ENCODE measurements at places on chromosomes 13 and 19.

DNA sequence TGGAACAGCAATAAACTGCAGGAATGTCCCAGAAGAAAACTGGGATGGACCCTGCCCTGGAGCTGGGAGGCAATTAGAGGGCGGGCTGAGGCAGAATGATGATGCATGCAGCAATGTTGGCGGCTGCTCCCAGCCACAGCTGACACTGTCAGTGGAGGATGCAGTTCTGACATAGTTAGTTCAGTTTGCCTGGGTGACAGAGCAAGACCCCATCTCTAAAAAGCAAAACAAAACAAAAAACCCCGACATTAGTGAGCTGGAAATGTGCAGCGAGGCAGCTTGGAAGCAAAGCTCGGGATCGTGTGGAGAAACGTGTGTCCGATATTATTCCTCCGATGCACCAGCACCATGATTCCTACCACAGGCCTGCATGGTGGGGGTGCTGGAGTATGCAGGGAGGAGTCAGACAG is 110.1 kb upstream of the UQCRFS1 start:
- DNase-seq, result no peak

GRCh38 chr19:34134190-34135053 is 37.9 kb upstream of the LSM14A start:
- DNase-seq, result peak; percentile 59

DNA sequence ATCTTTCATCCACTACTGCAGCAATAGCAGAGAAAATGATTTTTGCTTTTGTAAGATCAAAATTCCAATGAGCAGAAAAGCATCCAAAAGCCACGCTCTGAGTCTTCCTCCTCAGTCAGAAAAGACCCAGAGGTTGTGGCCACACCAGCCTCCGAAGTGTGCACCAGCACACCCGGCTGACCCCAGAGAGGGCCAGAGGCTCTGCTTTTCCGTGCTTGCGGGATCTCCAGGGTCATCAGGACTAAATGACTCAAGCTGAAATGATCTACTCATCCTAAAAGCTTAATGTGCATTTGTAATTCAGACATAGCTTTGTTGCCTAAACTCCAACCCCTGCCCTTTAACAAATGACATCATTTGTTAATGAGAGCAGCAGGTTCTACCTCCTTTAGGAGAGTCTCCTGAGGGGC is 16.5 kb downstream of the RXFP2 start:
- DNase-seq, result no peak

GRCh38 chr13:75881109-75881775 is 245.1 kb downstream of the LMO7 start:
- DNase-seq, result no peak

GRCh38 chr13:33183431-33184111 is 102.0 kb downstream of the STARD13 start:
- no peak for DNase-seq

GRCh38 chr13:33682020-33682564 is 135.9 kb upstream of the RFC3 start:
- no peak for DNase-seq

GRCh38 chr13:51057906-51058305 is 53.2 kb downstream of the C13orf42 start:
- no peak for DNase-seq

DNA sequence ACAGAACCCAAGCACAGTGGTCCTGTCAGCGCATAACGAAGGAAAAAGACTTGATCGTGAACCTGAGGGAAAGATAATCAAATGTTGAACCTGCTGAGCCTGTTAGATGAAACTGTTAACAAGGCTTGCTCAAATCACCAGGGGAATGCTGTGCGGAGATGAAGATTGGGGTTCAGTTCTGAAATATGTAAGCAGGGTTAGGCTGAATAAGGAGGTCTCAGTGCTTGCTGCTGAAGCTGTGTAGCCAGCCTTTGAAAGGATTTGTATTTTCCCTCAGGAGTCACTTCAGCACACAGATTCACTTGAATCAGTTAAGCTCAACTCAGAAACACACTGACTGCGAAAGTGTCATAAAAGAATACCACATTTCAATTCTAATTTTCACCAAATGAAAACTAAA is 793.5 kb downstream of the OLFM4 start:
- DNase-seq, result no peak

DNA sequence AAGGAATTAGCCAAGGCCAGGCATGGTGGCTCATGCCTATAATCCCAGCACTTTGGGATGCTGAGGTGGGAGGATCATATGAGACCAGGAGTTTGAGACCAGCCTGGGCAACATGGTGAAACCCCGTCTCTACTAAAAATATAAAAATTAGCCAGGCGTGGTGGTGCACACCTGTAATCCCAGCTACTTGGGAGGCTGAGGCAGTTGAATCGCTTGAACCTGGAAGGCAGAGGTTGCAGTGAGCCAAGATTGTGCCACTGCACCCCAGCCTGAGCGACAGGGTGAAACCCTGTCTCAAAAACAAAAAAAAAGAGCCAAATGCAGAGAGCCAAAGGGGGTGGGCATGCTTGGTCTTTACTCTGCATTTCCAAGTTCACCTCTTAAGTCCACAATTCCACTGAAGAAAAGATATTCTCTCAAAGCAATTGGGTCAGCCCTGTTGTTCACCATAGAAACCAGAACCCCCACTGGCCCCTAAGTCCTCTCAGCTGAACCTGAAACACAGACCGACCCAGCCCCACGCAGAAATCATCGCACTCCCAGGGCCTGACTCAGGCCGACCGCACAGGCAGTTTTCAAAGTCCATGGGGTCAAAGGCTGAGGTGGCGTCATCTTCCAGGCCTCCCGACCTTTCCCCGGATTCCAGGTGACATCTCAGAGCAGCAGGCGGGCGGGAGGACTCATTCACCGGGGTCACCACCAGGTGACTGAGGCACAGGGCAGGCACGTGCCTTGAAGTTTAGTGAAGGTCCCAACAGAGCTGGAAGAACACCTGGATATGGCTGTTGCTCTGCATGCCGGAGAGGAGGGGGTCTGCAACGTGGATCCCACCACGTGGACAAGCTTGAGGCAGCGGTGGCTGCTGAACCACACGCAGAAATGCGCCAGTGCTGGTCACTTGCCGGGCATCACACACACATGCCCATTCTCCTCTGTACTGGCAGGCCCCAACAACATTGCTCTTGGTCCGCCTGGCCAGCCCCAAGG is 33.1 kb downstream of the SLC25A42 start:
- no peak for DNase-seq

DNA sequence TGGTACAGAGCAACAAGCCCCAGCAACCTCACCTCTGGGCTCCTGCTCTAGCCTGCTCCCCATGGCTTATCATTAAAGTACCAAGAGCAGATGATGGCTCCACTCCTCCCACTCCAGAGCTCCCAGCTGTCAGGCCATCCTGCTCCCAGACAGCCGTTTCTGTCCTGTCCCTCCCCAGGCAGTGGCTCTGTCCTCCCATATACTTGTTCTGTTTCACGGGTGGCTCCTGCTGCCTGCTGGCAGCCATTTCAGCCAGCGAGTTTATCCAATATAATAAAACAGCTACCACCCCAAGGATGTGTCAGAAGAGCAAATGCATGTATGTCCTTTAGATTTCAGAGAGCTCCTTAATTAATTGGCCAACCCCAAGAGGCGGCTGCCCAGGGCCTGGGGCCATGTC is 79.4 kb upstream of the VSTM2B start:
- DNase-seq, result no peak

DNA sequence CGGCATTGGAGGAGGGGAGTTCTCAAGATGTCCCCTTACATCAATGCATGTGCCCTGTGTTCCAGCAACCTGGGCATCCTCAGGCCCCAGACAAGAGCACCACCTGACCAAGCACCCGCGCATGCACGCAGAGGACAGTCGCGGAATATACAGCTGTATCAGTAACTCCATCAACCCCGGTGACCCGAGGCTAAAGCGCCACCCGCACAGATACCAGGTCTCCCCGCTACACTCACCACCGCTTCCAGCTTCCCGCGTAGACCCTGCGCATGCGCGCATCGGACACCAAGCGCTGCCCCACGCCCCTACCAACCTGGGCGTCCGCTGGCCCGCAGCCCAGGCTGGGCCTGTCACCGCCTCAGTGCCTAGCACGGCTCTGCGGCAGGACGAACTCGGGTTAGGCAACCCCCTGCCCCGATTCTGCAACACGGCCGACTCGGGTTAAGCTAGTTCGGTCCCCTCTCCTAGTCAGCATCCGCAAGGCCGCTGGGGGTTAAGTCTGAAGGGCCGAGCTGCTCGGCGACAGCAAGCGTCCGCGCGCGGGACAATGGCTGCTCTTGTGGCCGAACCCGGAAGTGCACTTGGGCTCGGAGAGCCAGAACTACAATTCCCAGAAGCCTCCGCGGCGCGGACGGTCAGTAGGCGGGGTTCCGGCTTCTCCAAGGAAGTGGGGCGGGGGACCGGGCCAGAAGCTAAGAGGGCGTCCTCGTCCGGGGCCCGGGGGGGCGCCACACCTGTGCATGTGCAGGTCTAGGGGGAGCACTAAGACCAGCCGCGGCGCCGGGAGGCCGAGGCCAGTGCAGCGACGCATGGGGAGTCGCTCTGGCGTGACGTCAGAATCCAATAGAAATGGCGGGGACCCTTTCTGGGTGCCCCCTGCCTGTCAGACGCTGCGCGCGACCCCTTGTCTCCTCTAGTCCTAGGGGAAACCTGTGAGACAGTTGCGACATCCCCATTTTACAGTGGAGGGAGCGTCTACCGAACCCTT is at the start of gene ZNF180:
ZNF180 (minus strand) TSS at position 561 of the 988 bp plus-strand sequence. CDS start 3,188 bp downstream, outside the sequence.
- DNase-seq, result peak; percentile 94

GRCh38 chr19:54341295-54341694 is 2.3 kb upstream of the LILRA4 start:
- no peak for DNase-seq

DNA sequence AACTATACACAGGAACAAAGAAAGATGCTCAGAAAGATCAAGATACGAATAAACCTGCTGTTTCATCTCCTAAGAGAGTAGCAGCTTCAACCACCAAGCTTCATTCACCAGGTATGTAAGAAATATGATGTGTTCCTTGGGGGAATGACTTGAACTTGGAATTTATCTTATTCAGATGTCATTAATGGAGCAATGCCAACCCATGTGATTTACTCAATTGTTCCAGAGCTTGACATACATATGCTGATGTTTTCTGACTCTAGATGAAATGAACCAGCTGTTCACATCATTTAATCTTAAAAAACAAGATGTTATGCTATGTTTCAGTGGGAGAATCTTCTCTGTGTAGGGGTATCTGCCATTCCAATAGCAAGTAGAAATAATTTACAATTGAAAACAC is 270.9 kb downstream of the SLC7A1 start:
- peak; percentile 33 for DNase-seq

GRCh38 chr13:22589880-22590279 is 590.9 kb upstream of the SGCG start:
- DNase-seq, result no peak

GRCh38 chr13:45501175-45501526 is 36.4 kb downstream of the COG3 start:
- no peak for DNase-seq

DNA sequence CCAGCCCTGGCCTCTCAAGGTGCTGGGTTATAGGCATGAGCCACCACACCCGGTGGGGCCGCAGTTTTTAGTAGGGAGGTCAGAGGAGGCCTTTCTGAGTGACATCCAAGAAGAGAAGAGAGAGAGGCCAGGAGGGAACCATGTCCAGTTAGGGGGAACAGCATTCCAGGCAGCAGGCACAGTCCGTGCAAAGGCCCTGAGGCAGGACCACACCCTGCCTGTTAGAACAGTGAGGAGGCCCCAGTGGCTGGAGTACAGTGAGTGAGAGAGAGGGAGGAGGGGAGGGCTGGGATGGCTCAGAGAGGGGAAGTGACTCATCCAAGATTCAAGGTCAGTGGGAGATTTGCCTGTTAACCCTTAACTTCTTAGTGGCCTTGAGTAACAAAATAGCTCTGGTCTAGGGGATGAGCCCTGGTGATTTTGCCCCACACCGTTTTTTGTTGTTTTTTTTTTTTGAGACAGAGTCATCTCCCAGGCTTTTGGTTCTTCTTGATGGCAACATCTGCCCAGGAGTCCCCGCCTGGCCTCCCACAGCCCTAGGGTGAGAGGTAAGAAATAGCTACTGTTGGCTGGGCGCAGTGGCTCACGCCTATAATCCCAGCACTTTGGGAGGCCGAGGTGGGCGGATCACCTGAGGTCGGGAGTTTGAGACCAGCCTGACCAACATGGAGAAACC is 2.7 kb upstream of the PLIN3 start:
- DNase-seq, result no peak

DNA sequence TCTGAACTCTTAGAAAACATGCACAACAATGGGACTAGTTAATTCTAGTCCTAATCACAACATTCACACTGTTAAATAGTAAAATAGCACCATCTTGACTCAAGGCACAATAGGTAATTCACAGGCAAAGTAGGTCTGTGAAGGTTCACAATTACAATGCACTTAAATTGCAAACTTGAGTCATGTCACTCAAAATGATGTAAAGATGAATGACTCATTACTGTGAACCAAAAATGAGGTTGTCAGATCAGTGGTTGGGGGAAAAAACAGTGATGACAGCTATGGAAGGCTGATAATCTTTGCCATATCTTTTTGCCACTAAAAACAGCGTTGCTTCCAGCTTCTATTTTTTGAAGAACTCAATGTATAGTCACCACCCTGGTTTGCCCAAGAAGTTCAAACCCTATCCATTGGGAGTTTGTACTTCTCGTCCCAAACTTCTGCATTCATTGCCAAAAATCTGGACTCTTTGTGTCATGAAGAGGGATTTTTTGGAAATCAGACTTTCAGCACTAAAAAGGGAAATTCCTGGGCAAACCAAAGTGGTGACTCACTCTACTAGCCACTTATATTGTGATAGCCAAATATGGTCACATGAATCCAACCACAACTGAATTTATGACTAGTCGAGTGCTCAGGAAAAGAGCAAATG is 200.9 kb upstream of the TMTC4 start:
- no peak for DNase-seq

GRCh38 chr19:53102756-53103233 is 427 bp downstream of the ZNF160 start:
- peak; percentile 31 for DNase-seq

DNA sequence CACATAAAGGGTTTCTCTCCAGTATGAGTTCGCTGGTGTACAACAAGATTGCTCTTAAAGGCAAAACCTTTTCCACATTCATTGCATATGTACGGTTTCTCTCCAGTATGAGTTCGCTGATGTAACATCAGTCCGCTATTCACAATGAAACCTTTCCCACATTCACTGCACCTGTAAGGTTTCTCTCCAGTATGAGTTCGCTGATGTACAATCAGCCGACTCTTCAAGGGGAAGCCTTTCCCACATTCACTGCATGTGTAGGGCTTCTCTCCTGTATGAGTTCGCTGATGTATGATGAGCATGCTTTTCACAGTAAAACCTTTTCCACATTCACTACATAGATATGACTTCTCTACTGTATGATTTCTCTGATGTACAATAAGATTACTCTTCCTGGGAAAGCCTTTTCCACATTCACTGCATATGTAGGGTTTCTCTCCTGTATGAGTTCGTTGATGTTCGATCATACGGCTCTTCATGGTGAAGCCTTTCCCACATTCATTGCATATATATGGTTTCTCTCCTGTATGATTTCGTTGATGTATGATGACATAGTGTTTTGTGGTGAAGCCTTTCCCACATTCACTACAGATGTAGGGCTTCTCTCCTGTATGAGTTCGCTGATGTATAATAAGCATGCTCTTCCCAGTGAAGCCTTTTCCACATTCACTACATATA is 6.0 kb upstream of the ZNF614 start:
- no peak for DNase-seq

- DNase-seq, result no peak
Measured at GRCh38 chr19:45677351-45678230, 9.6 kb downstream of the GIPR start.

GRCh38 chr13:63044589-63045313 is 1629.1 kb upstream of the PCDH20 start:
- no peak for DNase-seq
